Glomerular endothelial cell (primary cell): ENCODE measurements at places on chromosomes 11 and 22. TPM values are rescaled to one million over a fixed set of nuclear protein-coding genes. Genes with fewer than 3 reads are reported as not detected.

GRCh38 chr22:27723158-27723557 lies 78.4 kb downstream of the MN1 start:
- DNase-seq = no peak

DNA sequence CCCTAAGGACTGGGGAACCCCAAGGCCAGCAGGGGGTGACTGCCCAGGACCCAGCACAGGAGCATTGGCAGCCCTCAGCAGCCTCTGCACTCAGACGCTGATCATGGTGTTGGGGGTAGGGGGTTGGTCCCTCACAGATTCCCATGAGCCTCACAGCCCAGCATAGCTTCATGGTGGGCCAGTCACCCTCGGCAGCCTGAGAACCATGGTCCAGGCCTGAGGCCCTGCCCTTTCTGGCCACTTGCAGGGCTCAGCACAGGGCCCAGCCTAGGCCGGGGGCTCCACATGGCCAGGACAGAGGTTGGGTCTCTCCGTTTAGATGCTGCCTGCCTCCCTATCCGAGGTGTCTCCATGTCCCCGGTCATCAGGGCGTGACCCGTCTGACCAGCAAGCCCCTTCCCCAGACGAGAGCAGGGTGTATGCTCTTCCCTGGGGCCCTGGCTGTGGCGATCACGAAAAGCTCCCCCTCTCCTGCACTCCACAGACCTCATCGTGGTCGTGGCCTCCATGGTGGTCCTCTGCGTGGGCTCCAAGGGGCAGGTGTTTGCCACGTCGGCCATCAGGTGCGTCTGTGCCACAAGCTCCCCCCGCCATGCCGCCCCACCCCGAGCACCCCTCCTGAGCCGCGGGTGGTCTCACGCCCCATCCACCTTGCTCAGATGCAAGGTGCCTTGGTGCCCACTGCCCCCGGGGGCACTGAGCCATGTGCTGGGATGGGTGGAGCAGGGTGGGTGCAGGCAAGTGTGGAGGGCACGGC lies 126.2 kb downstream of the KCNQ1 start:
- no peak for DNase-seq

DNA sequence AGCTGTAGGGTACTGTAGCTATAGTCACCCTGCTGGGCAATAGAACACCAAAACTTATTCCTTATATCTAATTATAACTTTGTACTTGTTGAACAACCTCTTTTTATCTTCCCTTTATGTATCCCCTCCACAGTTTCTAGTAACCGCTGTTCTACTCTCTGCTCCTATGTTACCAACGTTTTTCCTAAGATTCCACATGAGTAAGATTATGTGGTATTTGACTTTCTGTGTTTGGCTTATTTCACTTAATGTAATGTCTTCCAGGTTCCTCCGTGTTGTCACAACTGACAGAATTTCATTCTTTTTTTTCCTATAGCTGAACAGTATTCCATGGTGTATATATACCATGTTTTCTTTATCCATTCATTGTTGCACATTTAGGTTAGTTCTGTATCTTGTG lies 258.4 kb downstream of the DYNC2H1 start:
- DNase-seq = no peak

DNA sequence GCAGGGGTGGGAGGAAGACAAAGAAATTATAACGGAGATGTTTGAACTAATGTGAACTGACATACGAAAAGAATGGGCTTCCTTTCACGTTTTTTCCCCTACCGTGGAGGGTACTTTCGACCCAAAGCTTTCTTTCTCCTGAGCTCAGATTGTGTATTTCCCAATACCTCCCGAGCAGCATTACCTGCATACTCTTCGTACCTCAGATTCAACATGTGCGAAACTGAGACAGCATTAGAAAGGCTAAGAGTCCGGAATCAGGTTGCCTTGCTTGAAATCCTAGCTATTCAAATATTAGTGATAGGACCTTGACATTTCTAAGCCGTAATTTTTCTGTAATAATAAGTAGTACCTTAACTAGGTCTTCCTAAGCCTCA lies 778 bp upstream of the PAK1 start:
- no peak for DNase-seq

CRYBA4 gene
- not detected in 2 replicates for total RNA-seq

SOX10 gene
- not detected in 2 replicates for total RNA-seq
